Neural progenitor cell (in vitro differentiated cells): ENCODE measurements at places on chromosomes 5 and 9.

DNA sequence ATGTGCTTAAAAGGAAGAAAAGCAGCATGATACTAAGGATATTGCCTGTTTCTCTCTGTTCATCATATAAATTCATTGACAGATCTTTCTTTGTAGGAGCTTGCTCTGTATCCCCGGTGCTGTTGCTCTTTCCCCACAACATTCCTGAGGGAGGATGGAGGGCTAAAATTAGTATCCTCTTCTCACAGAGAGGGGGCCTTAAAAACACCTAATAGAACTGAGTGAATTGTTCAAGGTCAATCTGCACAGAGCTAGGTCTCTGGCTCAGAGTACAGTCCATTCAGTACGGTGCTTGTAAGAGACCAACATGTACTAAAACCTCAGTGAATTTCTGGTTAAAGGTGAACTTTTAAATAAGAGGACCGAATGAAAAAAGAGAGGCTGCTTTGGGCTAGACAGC, 88.7 kb downstream of the PALM2AKAP2 start:
- H3K36me3 ChIP-seq, result no peaks in the 10 kb centered on the region
- peaks cover 9% of the 10 kb centered on the region for H3K4me1 ChIP-seq
- H3K27ac ChIP-seq, result no peak overlapping the region
- no peak for DNase-seq
- H3K27me3 ChIP-seq, result no peaks in the 10 kb centered on the region
- no peak overlapping the region for H3K4me3 ChIP-seq

- DNase-seq, result no peak
- H3K27ac ChIP-seq, result no peak overlapping the region
- H3K27me3 ChIP-seq, result no peaks in the 10 kb centered on the region
- peaks cover 2% of the 10 kb centered on the region for H3K4me1 ChIP-seq
Observed at GRCh38 chr5:38830521-38831051, 15.2 kb upstream of the OSMR start.

DNA sequence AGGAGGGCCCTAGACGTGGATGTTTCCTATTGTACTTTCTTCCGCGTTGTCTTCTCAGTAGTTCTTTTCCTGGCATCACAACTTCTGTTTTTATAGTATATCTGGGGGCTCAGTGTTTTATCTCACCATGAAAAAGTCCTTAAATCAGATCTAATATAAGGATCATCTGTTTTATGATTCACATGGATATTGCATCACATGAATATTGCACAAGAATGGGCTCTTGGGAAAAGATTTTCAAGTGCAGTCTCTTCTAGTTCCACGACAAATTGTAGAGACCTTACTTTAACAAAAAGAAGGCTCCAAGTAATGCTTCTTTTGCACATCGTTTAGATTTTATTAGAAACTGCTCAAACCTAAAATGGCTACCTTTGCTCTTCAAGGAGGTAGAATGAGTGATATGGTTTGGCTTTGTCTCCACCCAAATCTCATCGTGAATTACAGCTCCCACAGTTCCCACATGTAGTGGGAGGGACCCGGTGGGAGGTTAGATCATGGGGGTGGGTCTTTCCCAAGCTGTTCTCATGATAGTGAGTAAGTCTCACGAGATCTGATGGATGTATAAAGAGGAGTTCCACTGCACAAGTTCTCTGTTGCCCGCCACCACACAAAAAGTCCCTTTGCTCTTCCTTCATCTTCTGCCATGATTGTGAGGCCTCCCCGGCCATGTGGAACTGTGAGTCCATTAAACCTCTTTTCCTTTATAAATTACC, 53.7 kb upstream of the FAM120A start:
- DNase-seq, result no peak
- H3K4me3 ChIP-seq, result no peak overlapping the region
- no peaks in the 10 kb centered on the region for H3K27me3 ChIP-seq

- H3K4me1 ChIP-seq, result no peaks in the 10 kb centered on the region
- no peak overlapping the region for H3K4me3 ChIP-seq
- no peak for DNase-seq
- no peaks in the 10 kb centered on the region for H3K36me3 ChIP-seq
- H3K27me3 ChIP-seq, result no peaks in the 10 kb centered on the region
- H3K27ac ChIP-seq, result no peak overlapping the region
Observed at GRCh38 chr5:118554981-118555380, 433.4 kb downstream of the DTWD2 start.

GRCh38 chr5:75975496-75975895, 107.7 kb upstream of the SV2C start:
- H3K27me3 ChIP-seq, result peaks cover 5% of the 10 kb centered on the region
- no peak overlapping the region for H3K27ac ChIP-seq
- no peaks in the 10 kb centered on the region for H3K4me1 ChIP-seq
- no peaks in the 10 kb centered on the region for H3K36me3 ChIP-seq
- no peak overlapping the region for H3K4me3 ChIP-seq
- DNase-seq, result no peak

- no peak overlapping the region for H3K4me3 ChIP-seq
- no peak overlapping the region for H3K27ac ChIP-seq
- DNase-seq, result no peak
- no peaks in the 10 kb centered on the region for H3K36me3 ChIP-seq
- H3K27me3 ChIP-seq, result no peaks in the 10 kb centered on the region
- no peaks in the 10 kb centered on the region for H3K4me1 ChIP-seq
Observed at GRCh38 chr9:91060520-91061343, 259.1 kb downstream of the SYK start.

DNA sequence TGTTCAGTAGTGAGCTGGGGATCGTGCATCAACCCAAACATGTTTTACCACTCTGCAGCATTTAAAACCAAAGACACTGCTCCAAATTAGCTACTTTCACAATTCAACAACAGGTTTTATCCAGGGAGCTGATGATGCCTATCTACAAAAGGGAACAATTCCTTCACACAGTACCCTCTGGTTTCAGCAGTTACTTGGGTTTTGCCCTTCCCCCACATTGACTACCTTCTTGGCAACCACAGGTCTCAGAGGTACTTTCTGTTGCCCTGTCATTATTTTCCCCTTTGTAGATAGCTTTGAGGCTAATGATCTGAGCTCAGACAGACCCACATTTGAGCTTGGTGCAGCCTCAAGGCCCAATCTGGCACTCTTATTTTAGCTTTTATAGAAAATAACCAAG, 96.1 kb downstream of the WDR41 start:
- H3K27me3 ChIP-seq, result no peaks in the 10 kb centered on the region
- no peaks in the 10 kb centered on the region for H3K36me3 ChIP-seq
- DNase-seq, result no peak

GRCh38 chr9:114855488-114855887, 49.6 kb upstream of the TNFSF15 start:
- no peak for DNase-seq
- no peaks in the 10 kb centered on the region for H3K36me3 ChIP-seq
- H3K27ac ChIP-seq, result no peak overlapping the region
- H3K4me3 ChIP-seq, result no peak overlapping the region

DNA sequence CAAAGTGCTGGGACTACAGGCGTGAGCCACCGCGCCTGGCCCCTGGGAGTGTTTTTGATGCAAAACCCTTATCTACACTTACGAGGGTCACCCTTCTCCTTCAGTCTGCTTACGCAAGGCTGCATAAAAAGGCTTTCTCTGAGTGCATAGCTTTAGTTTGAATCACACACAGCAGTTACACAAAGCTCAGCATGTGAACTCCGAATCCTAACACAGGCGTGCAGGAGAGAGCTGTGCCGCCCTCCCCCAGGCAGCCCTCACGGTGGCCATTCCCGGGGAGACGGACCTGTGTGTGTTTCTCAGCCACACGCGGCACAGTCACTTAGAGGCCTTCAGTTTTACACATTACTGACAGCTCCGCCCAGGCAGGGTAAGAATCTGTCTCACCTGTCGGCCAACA, 26.7 kb downstream of the EXD3 start:
- no peaks in the 10 kb centered on the region for H3K27me3 ChIP-seq
- no peaks in the 10 kb centered on the region for H3K4me1 ChIP-seq
- H3K36me3 ChIP-seq, result no peaks in the 10 kb centered on the region
- peak; percentile 3 for DNase-seq
- no peak overlapping the region for H3K4me3 ChIP-seq
- H3K27ac ChIP-seq, result no peak overlapping the region

- no peaks in the 10 kb centered on the region for H3K36me3 ChIP-seq
- no peaks in the 10 kb centered on the region for H3K4me1 ChIP-seq
- no peaks in the 10 kb centered on the region for H3K27me3 ChIP-seq
- no peak for DNase-seq
- no peak overlapping the region for H3K27ac ChIP-seq
Observed at GRCh38 chr5:110209401-110209800, 517.1 kb downstream of the TMEM232 start.

GRCh38 chr9:137138722-137139467, at the start of gene GRIN1:
TSS of gene GRIN1 (plus strand) at chr9:137139154. CDS start at chr9:137139487, 333 bp downstream.
- no peaks in the 10 kb centered on the region for H3K36me3 ChIP-seq
- DNase-seq, result peak; percentile 89
- no peak within 1 kb of the TSS for H3K4me3 ChIP-seq
- H3K27ac ChIP-seq, result no peak within 1 kb of the TSS
